ENCODE measurements at places on chromosomes 7 and 10. TPM values are rescaled to one million over a fixed set of nuclear protein-coding genes. Genes with fewer than 3 reads are reported as not detected.

DNA sequence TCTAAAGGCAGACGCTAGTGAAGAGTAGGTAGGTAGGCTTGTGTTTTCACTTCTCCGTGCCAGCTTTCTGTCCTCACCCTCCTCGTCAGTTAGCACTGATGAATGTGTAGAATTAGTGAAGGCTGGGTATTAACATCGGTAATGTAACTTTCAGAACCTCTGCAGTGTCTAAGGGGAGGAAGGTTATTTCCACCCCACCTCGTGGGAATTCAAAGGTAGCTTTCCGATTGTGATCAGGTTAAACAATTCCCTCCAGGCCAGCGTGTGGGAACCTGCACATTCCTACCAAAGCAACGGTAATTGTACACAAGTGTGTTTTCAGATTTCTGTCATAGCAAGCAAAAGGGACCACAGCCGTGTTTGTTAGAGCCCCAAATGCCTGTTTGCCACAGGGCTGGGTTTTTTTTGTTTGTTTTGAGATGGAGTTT is 405.0 kb upstream of the GALNT17 start:
- no peak overlapping the region for H3K27ac ChIP-seq
- H3K27me3 ChIP-seq, result no peaks in the 10 kb centered on the region
- H3K36me3 ChIP-seq, result no peaks in the 10 kb centered on the region
- H3K4me1 ChIP-seq, result no peaks in the 10 kb centered on the region

DNA sequence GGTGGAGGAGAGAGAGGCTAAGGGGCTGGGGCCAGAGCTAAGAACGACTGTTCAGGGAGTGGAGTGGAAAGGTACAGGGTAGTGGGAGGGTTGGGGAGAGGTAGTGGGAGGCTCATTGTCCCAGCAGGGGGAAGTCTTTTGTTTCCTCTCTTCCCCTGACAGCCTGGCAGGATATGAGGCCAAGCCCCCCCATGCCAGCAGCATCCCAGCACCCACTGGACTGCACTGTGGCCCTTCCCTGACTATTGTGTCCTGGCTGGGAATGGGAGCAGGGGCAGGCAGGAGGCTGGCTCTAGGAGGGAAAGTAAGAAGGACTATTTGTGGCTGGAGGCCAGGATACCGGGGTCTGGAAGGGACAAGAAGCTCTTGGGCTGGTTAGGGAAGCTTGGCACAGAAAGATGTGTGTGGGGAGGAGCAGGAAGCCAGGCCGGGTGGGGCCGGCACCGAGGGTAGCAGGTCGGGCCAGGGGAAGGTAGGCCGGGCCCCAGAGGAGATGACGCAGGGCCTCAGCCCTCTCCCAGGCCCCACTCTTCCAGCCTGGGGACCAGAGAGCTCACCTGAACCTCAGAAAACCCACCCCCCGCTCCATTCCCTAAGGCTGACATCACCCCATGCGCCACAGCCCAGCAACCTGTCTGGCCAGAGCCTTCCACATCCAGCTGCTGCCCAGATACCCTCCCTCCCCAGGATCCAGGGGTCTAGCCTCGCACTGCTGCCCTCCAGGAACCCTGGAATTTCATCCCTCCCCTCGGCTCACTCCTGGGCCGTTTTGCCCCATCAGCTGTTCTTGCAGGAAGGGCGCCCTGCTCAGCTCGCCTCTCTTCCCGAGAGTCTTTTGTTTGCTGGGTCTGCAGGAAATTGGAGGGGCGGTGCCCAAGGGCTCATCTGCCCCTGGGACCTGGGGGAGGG is 8.8 kb upstream of the EPHB4 start:
- no peaks in the 10 kb centered on the region for H3K27me3 ChIP-seq
- H3K36me3 ChIP-seq, result no peaks in the 10 kb centered on the region
- DNase-seq, result no peak
- peak overlapping the region; percentile 86 for H3K27ac ChIP-seq
- H3K4me1 ChIP-seq, result peaks cover 16% of the 10 kb centered on the region
- peak overlapping the region; percentile 53 for H3K4me3 ChIP-seq

The WASL gene
- 36.0 TPM for total RNA-seq

GRCh38 chr7:44914992-44915607 is 29.8 kb upstream of the PURB start:
- no peak overlapping the region for H3K27ac ChIP-seq
- no peaks in the 10 kb centered on the region for H3K27me3 ChIP-seq
- H3K4me1 ChIP-seq, result no peaks in the 10 kb centered on the region
- no peak overlapping the region for H3K4me3 ChIP-seq

The FAM25G gene
- not detected for total RNA-seq

- no peak overlapping the region for H3K27ac ChIP-seq
- peaks cover 1% of the 10 kb centered on the region for H3K27me3 ChIP-seq
- no peaks in the 10 kb centered on the region for H3K36me3 ChIP-seq
- no peaks in the 10 kb centered on the region for H3K4me1 ChIP-seq
- no peak overlapping the region for H3K4me3 ChIP-seq
Measured at GRCh38 chr10:89525556-89525955, 9.8 kb downstream of the SLC16A12 start.

GRCh38 chr10:60491162-60491561 is 101.5 kb upstream of the ANK3 start:
- H3K27me3 ChIP-seq, result no peaks in the 10 kb centered on the region
- no peak for DNase-seq
- H3K36me3 ChIP-seq, result no peaks in the 10 kb centered on the region
- no peak overlapping the region for H3K4me3 ChIP-seq
- no peak overlapping the region for H3K27ac ChIP-seq

- H3K4me3 ChIP-seq, result no peak overlapping the region
- no peaks in the 10 kb centered on the region for H3K27me3 ChIP-seq
- no peak overlapping the region for H3K27ac ChIP-seq
- no peak for DNase-seq
Measured at GRCh38 chr10:94042001-94042833, 48.5 kb downstream of the PLCE1 start.

- H3K4me3 ChIP-seq, result no peak overlapping the region
- no peaks in the 10 kb centered on the region for H3K36me3 ChIP-seq
- DNase-seq, result no peak
- no peaks in the 10 kb centered on the region for H3K4me1 ChIP-seq
Measured at GRCh38 chr10:6328699-6329423, 126.1 kb downstream of the PFKFB3 start.

The EGR2 gene
- total RNA-seq, result 1.7 TPM

DNA sequence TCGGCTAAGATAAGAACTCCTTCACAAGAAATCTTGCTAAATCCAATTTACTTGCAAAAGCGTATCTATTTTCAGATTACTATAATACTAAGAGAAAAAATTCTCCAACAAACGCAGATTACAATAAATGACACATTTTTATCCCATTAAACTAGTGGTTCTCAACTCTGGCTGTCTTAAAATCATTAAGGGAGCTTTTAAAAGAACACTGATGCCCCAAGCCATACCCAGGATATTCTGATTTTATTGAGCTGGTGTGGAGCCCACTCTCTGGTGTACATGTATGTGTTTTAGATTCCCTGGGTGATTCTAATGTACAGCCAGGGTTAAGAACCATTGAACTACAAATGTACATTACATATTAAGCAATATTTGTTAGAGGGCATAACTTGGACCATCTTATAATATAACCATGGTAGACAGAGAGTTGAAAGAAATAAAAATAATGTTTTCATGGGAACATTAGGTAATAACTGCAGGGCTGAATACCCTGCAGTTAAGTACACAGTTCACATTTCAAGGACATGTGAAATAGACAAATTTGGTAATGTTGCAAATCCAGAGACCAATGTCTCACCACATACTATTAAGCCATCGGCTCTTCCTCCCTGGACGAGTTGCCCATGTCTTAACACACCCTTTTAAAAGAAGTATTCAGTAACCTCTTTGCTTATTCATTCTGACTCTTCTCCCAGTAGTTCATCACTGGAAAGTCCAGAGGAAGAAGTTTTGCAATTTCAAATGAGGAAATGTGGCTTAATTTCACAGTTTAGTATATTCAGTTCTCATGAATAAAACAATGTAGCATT is 6.2 kb downstream of the GSAP start:
- peaks cover 37% of the 10 kb centered on the region for H3K4me1 ChIP-seq
- H3K36me3 ChIP-seq, result no peaks in the 10 kb centered on the region
- H3K27me3 ChIP-seq, result no peaks in the 10 kb centered on the region
- DNase-seq, result no peak

The PLXNA4 gene
- 6.6 TPM for total RNA-seq

The TET1 gene
- total RNA-seq, result 9.6 TPM

GRCh38 chr7:151299530-151299929 is 42.1 kb upstream of the NUB1 start:
- no peak overlapping the region for H3K4me3 ChIP-seq
- peaks cover 10% of the 10 kb centered on the region for H3K27me3 ChIP-seq
- H3K36me3 ChIP-seq, result no peaks in the 10 kb centered on the region
- H3K27ac ChIP-seq, result no peak overlapping the region
- no peak for DNase-seq
- H3K4me1 ChIP-seq, result peaks cover 12% of the 10 kb centered on the region

The NXPH1 gene
- not detected for total RNA-seq

GRCh38 chr7:55120501-55121198 is 101.8 kb downstream of the EGFR start:
- H3K36me3 ChIP-seq, result no peaks in the 10 kb centered on the region
- peak overlapping the region; percentile 61 for H3K27ac ChIP-seq
- no peaks in the 10 kb centered on the region for H3K27me3 ChIP-seq
- peaks cover 44% of the 10 kb centered on the region for H3K4me1 ChIP-seq

DNA sequence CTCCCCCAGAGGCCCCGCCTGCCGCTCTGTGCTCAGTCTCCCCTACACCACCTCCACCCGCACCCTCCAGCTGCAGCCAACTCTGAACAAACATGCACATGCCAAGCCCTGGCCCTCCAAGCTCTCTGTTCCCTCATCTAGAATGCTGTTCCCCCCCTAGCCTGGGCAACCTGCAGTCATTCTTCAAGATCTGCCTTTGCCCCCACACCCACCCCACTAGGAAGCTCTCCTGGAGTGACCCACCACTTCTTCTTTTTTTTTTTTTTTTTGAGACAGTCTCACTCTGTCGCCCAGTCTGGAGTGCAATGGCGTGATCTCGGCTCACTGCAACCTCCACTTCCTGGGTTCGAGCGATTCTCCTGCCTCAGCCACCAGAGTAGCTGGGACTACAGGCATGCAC is 13.7 kb downstream of the MYL10 start:
- no peak for DNase-seq
- H3K27ac ChIP-seq, result no peak overlapping the region
- H3K4me3 ChIP-seq, result no peak overlapping the region
- no peaks in the 10 kb centered on the region for H3K36me3 ChIP-seq
- no peaks in the 10 kb centered on the region for H3K4me1 ChIP-seq

- H3K27ac ChIP-seq, result no peak overlapping the region
- DNase-seq, result no peak
- peaks cover 33% of the 10 kb centered on the region for H3K4me1 ChIP-seq
- no peaks in the 10 kb centered on the region for H3K36me3 ChIP-seq
Measured at GRCh38 chr10:110034596-110034995, 26.8 kb downstream of the ADD3 start.

GRCh38 chr10:103736763-103737162 is 118.6 kb downstream of the SH3PXD2A start:
- no peak for DNase-seq
- H3K36me3 ChIP-seq, result no peaks in the 10 kb centered on the region
- no peak overlapping the region for H3K4me3 ChIP-seq
- H3K4me1 ChIP-seq, result peaks cover 45% of the 10 kb centered on the region

The IGF2BP3 gene
- not detected for total RNA-seq

The HOXA7 gene
- 0.52 TPM for total RNA-seq

The PPP1R17 gene
- not detected for total RNA-seq

DNA sequence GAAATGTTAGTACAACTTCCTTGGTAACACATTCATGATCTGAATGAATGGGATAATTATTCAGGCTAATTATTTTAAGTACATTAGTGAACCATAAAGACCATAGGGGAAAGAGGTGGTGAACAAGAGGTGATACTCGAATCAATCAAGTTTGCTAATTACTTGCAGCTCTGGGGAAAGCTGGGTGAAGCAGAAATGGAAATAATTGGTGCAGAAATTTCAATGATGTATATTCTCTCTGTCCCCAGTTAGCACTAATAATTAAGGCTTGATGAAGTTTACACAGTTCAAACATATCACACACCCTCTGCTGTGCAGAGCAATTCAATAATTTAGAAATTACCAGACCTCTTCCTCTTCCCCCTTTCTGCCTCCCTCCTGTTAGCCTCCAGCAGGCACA is 49.4 kb upstream of the OPALIN start:
- DNase-seq, result no peak
- H3K27ac ChIP-seq, result no peak overlapping the region
- H3K27me3 ChIP-seq, result peaks cover 58% of the 10 kb centered on the region
- H3K4me1 ChIP-seq, result no peaks in the 10 kb centered on the region

GRCh38 chr10:33556620-33557019 is 222.2 kb upstream of the NRP1 start:
- no peak overlapping the region for H3K4me3 ChIP-seq
- H3K27ac ChIP-seq, result no peak overlapping the region
- peaks cover 6% of the 10 kb centered on the region for H3K4me1 ChIP-seq
- H3K36me3 ChIP-seq, result no peaks in the 10 kb centered on the region
- DNase-seq, result no peak

DNA sequence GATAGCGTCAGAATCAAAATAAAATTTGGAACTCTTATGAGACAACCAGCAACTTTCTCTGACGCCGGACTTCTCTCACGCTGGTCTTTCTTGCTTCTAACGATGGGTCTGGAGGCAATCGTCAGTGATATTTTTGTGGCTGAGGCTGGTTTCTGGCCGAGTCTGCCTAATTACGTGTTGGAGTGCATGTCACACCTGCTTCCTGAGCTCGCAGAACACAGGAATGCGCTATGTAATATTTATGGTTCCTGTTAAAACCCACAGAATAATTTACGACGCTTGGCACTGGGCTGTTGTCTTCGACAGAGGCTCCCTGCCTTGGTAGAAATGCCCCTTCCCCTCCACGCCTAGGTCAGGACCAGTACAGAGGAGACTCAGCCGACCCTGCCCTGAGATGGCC is 64.9 kb downstream of the NPTX2 start:
- H3K27me3 ChIP-seq, result peaks cover 43% of the 10 kb centered on the region
- no peaks in the 10 kb centered on the region for H3K36me3 ChIP-seq
- no peaks in the 10 kb centered on the region for H3K4me1 ChIP-seq
- H3K4me3 ChIP-seq, result no peak overlapping the region
- H3K27ac ChIP-seq, result no peak overlapping the region

DNA sequence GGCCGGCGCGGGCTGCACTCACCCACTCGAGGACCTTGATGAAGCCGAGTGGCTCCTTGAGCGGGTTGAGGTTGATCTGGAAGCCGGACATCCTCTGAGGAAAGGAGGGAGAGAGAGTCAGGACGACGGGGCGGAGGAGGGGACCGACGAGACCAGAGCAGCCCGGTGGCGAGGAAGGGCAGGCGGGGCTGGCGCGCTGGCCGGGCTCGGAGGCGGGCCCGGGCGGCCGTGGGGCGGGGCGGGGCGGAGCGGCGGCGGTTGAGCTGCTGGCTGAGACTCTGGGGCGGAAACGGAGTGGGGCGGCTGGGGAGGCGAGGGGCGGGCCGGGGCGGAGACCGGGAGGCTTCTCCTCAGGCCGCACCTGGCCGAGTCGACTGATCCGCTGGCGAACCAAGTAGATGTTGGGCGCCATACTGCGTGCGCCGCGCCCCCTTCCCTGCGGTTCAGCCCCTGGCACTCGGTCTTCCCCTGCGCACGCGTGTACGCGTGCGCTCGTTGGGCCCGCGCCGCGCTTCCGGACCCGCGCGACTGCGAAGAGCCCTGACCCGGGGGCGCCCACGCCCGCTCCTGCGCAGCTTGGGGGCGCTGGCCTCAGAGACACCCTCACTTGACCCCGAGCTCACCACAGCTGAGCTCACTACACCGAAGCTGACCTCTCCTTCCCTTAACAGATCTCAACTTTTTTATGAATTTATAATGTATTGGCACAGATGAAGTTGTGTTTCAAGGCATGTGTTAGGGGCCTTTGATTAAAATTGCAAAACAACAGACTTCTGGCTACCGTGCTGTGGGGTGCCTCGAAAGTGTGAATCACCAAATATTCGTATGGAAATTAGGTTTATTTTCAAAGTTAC is at the start of gene SYPL1:
Gene SYPL1 (minus strand): TSS at position 195 of the 854 bp plus-strand sequence. CDS start 104 bp downstream, at position 91.
- no peaks in the 10 kb centered on the region for H3K36me3 ChIP-seq
- peaks cover 73% of the 10 kb centered on the region for H3K4me1 ChIP-seq
- peak; percentile 98 for DNase-seq
- peak within 1 kb of the TSS; percentile 99 for H3K27ac ChIP-seq

- H3K4me1 ChIP-seq, result peaks cover 3% of the 10 kb centered on the region
- no peak overlapping the region for H3K4me3 ChIP-seq
- H3K27me3 ChIP-seq, result no peaks in the 10 kb centered on the region
Measured at GRCh38 chr10:63286754-63287264, 153.7 kb downstream of the NRBF2 start.

Measured in esophagus muscularis mucosa (tissue), 4 donors.